ENCODE measurements at places on chromosomes 1 and 21. TPM values are rescaled to one million over a fixed set of nuclear protein-coding genes. Genes with fewer than 3 reads are reported as not detected.

Gene RPTN
- total RNA-seq = not detected

Gene TMEM51
- 0.79 TPM for total RNA-seq

Gene C8A
- not detected for total RNA-seq

DNA sequence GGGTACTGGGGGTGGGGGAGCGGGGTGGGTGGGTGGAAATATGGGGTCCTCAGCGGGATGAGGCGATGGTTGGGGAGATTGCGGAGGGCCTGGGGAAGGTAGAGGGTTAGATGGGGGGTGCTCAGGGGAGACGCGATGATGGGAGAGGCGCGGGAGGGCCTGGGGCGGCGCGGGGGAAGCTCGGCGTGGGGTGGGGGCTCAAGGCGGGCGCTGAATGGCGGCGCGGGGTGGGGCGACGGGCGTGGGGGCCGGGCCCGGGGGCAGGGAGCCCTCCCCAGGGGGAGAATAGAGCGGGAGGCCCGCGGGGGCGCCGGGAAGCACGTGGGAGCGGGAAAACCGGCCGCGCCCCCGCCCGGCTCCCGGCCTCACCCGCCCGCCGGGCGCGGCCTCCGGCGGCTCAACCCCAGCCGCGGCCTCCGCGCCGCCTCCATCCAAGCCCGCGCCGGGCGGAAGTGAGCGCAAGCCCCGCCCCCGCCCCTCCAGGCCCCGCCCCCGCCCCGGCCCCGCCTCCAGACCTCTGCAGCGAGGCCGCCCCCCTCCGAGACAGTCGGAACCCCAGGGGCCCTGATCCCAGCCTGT, at the start of gene FAAP20:
Gene FAAP20, minus strand, starts transcription at position 454 of the 579 bp plus-strand sequence. Its CDS starts 23 bp downstream, at position 431.
- H3K4me3 ChIP-seq = peak within 1 kb of the TSS; percentile 89
- DNase-seq = no peak
- peak within 1 kb of the TSS; percentile 88 for H3K27ac ChIP-seq
- no peaks in the 10 kb centered on the region for H3K36me3 ChIP-seq

- no peak for DNase-seq
- peaks cover 56% of the 10 kb centered on the region for H3K4me1 ChIP-seq
- H3K27me3 ChIP-seq = no peaks in the 10 kb centered on the region
- peak overlapping the region; percentile 27 for H3K4me3 ChIP-seq
- peak overlapping the region; percentile 97 for H3K27ac ChIP-seq
Observed at GRCh38 chr1:161199506-161200139, 769 bp upstream of the ADAMTS4 start.

- DNase-seq = no peak
- H3K36me3 ChIP-seq = no peaks in the 10 kb centered on the region
- H3K4me1 ChIP-seq = peaks cover 10% of the 10 kb centered on the region
- no peak overlapping the region for H3K4me3 ChIP-seq
Observed at GRCh38 chr21:25636727-25637126, 2.3 kb upstream of the JAM2 start.

DNA sequence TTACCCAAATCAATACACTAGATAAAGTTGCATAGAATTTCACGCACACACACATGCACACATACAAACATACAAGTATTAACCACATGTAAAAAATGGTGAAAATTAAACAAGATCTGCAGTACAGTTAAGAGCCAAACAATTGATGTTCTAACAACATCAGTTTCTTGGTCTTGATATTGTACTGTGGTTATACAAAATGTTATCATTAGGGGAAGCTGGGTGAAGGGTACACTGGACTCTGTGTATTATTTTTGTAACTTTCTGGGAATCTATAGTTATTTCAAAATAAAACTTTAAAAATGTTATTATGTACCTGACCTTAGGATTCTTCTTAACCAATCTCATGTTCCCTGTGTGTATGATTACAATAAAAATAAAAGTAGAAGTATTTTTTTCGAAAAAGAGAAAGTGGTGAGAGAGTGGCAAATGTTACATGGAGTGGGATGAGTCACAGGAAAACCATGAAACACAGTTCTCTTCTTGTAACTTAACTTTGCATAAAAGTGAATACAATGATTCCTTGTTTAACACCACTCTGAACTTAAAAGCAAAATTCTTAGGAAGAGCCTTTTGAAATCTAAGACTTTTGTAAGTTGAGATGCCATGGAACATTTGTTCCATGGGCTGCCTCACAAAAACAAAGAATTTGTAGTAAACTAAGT, 101.6 kb upstream of the RUNX1 start:
- no peaks in the 10 kb centered on the region for H3K27me3 ChIP-seq
- no peak for DNase-seq
- H3K27ac ChIP-seq = no peak overlapping the region
- H3K4me1 ChIP-seq = no peaks in the 10 kb centered on the region

GRCh38 chr1:205387845-205388244, 31.1 kb upstream of the KLHDC8A start:
- H3K36me3 ChIP-seq = no peaks in the 10 kb centered on the region
- H3K4me3 ChIP-seq = no peak overlapping the region
- H3K27ac ChIP-seq = no peak overlapping the region
- no peaks in the 10 kb centered on the region for H3K4me1 ChIP-seq
- H3K27me3 ChIP-seq = peaks cover 4% of the 10 kb centered on the region
- no peak for DNase-seq

DNA sequence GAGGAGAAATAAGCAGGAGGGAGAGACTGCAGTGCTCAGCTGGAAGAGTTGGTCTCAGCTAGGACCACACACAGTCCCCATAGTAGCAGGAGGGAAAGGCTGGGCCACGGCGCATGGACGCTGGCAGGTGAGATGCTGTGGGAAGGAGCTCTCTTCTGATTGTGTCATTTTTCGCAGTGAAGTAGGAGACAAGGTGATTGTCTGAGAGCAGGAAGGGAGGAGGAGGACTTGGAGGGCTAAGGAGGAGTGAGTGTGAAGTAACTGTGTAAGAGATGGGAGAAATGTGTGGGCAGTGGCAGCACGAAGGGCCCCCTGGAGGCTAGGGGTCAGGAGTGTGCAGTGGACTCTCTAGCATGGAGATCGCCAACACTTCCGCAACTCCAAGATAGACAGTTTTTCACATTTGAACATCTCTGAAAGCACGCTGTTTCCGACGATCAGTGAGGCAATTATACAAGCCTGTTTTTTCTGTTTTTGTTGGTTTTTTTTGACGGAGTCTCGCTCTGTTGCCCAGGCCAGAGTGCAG, 26.4 kb upstream of the KCNC4 start:
- no peaks in the 10 kb centered on the region for H3K36me3 ChIP-seq
- no peak overlapping the region for H3K4me3 ChIP-seq
- no peaks in the 10 kb centered on the region for H3K27me3 ChIP-seq

- DNase-seq = no peak
- H3K4me3 ChIP-seq = no peak overlapping the region
- no peaks in the 10 kb centered on the region for H3K36me3 ChIP-seq
Observed at GRCh38 chr1:96820671-96821070, 99.1 kb downstream of the PTBP2 start.
